ENCODE measurements at places on chromosomes 6 and 20. TPM values are rescaled to one million over a fixed set of nuclear protein-coding genes. Genes with fewer than 3 reads are reported as not detected.

- no peak for DNase-seq
- peaks cover 22% of the 10 kb centered on the region for H3K4me1 ChIP-seq
- no peaks in the 10 kb centered on the region for H3K36me3 ChIP-seq
- peaks cover 2% of the 10 kb centered on the region for H3K27me3 ChIP-seq
- H3K27ac ChIP-seq: no peak overlapping the region
- H3K4me3 ChIP-seq: no peak overlapping the region
Measured at GRCh38 chr6:1316489-1316971, 4.6 kb downstream of the FOXQ1 start.

DNA sequence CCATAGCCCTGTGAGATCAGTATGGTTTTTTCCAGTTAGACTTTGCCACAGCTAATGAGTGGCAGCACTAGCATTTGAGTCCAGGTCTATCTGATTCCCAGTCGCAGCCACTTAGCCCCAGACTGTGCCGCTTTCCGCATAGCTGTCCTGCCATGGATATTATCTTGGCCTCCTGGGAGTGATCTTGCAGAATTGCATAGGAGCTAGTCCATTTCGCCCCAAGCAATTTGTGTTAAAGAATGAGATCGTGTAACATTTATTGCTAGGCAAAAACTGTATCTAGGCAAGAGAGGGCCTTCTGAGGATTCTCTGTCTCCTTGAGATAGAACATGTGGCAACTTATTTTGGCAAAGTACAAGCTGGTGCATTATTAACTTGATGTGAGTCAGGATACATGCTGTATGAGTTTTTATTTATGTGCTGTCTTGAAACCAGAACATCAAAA lies 74.2 kb downstream of the EZR start:
- H3K27ac ChIP-seq: no peak overlapping the region
- H3K4me1 ChIP-seq: no peaks in the 10 kb centered on the region
- no peak for DNase-seq
- no peaks in the 10 kb centered on the region for H3K36me3 ChIP-seq

DNA sequence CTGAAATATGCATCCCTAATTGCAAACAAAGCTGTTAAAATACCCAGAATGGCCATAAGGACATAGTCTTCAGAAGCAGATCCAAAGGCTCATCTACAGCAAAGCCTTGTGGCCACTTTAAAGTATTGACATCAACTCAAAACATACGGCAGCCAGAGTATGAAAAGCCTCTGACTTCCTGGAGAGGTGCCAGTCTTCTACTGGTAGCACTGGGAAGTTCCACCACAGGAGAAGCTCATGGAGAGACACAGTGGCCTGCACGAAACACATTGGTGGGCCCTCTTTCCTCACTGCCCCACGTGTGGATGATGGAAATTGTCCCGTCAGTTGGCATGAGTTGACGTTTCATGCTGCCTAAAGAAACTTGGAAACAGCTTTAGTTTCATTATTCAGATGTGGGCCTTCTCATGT lies 202.6 kb upstream of the HEY2 start:
- no peaks in the 10 kb centered on the region for H3K4me1 ChIP-seq
- H3K4me3 ChIP-seq: no peak overlapping the region
- no peaks in the 10 kb centered on the region for H3K27me3 ChIP-seq
- H3K36me3 ChIP-seq: no peaks in the 10 kb centered on the region
- DNase-seq: no peak
- H3K27ac ChIP-seq: no peak overlapping the region

DNA sequence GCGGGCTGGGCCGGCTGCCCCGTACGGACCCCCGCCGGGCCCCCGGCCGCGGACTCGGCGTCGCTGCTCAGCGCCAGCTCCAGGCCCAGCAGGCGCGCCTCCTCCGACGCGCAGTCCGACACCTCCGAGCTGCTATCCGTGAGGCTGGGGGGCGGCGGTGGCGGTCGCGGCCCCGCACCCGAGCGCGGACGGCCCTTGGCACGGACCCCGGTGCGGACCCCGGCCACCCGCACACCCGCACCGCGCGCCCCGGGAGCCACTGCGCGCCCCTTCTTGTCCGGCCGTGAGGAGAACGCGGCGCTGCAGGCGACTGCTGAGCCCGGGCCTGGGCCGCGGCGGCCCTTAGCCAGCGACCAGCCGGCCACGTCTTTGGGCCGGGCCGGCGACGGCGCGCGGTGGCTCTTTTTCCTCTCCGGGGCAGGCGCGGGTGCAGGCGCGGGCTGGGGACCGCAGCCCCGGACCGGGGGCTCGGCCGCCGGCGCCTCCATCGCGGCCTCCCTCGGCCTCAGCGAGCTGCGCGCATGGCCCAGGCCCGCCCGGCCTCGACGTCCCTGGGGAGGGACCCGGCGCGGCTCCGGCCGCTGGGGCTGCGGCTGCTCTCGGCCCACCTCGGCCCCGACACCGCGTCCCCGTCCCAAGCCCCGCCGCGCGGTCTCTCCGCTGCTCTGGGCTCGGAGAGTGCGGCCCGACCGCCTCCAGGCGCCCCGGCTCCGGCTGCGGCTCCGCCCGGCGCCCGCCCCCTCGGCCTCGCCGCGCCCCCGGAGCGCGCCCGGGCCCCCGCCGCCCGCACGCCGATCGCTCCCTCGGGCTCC lies 12.9 kb upstream of the TLDC2 start:
- H3K4me1 ChIP-seq: peaks cover 3% of the 10 kb centered on the region
- no peak for DNase-seq
- H3K36me3 ChIP-seq: no peaks in the 10 kb centered on the region
- no peak overlapping the region for H3K27ac ChIP-seq
- peak overlapping the region; percentile 62 for H3K4me3 ChIP-seq

DNA sequence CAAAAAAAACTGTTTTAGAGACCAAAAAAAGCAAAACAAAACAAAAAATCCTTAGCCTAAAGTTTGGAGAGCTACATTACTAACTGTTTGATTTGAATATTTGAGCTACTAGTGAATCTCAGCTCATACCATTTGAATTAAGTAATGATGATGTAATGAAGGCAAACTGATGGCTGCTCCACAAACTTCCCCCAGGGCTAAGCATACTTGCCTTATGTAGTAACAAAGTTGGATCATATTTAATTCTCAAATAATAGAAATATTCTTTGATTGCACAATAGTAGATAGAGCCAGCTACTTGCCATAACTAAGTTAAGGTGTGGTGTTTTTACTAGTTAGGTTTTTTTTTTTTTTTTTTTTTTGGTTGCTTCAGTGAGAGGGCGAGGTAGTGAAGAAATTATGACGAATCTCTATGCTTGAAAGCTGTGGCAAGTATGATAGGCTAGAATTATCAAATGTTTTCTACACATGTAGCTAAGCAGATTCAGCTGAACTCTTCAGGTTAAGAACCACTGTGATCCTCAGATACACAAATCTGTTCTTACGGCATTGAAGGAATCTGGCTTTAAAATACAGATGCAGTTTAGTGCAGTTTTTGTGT lies 2.9 kb downstream of the RAB32 start:
- no peak for DNase-seq
- H3K4me1 ChIP-seq: peaks cover 11% of the 10 kb centered on the region
- peak overlapping the region; percentile 38 for H3K27ac ChIP-seq

- H3K36me3 ChIP-seq: no peaks in the 10 kb centered on the region
- no peak overlapping the region for H3K27ac ChIP-seq
- no peaks in the 10 kb centered on the region for H3K4me1 ChIP-seq
- DNase-seq: no peak
Measured at GRCh38 chr20:16049529-16050093, 523.6 kb downstream of the KIF16B start.

The PRL gene
- not detected for polyA plus RNA-seq

The RCAN2 gene
- polyA plus RNA-seq: 2.8 TPM

The SPATS1 gene
- polyA plus RNA-seq: not detected
